G401 (cell line): ENCODE measurements at places on chromosomes 7 and 10.
A peak's percentile ranks its signal among the peaks of the same experiment; 100 is the strongest.

GRCh38 chr7:150450491-150451001 is at the start of gene GIMAP8:
Gene GIMAP8, plus strand, starts transcription at chr7:150450630. Its CDS starts 16,069 bp downstream, at chr7:150466699.
- peak; percentile 8 for DNase-seq

GRCh38 chr7:104306793-104307192 is 21.6 kb upstream of the LHFPL3 start:
- DNase-seq = no peak

DNA sequence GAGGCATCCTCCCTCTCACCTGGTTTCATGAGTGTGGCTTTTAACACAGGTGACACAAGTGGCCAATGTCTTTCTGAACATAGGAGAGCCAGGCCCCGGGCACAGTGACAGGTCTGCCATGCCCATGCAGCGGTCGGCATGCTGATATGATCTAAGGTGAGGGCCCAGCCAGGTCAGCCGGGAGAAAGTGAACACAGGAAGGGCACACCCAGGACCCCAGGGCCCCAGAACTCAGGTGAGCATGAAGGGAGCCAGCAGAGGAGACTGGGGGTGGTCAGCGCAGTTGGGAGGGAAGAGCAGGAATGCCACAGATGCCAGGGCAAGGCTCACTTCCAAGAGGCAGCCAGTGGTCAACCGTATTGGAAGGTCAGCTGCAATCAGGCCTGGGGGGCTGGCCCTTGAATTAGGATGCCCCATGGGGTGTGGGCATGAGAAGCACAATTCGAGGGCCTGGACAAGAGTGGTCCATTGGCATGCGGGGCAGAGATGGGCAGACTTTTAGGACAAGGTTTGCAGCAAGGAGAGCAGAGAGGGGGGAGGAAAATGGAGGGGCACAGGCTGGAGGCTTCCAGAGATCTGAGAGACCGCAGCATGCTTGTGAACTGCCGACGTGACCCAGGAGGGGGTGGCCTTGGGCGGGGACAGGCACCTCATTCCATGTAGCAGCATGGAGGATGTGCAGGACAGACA is 3.9 kb upstream of the INPP5A start:
- DNase-seq = no peak

DNA sequence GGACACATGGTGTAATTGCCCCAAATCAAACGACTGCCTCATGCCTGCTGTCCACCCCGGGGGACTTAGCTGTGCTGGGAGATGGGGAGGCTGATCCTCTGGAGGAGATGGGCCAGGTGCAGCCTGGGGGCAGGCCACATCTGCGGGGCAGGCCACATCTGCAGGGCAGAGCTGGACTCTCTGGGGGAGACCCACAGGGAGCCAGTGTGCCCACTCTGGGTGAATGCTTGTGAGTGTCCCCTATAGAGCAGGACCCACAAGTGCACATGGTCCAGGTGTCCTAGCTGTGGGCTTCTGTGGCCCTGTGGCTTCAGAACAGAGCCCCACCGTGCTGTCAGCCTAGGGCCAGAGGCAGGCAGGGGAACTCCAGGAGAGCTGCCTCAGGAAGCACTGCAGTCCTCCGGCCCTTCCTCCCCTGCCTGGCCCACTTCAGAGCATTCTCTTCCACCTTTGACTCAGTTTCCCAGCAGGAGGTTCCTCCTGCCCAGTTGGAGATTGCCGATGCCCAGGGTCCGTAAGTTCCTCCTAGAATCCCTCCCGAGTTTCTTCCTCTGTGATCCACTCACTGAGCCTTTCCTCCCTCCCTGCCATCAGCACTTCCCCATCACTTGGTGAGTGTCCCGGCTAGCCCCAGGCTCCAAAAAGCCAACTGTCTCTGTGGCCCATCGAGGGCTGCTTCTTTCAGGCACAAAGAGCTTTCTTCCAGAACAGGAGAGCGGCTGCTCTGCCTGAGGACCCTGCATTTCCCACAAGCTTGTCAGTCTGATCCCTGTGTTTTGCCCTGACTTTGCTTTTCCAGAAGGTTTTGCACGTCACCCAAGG is 50.3 kb downstream of the ADCYAP1R1 start:
- no peak for DNase-seq

GRCh38 chr7:12754179-12754578 is 66.7 kb downstream of the ARL4A start:
- no peak for DNase-seq

DNA sequence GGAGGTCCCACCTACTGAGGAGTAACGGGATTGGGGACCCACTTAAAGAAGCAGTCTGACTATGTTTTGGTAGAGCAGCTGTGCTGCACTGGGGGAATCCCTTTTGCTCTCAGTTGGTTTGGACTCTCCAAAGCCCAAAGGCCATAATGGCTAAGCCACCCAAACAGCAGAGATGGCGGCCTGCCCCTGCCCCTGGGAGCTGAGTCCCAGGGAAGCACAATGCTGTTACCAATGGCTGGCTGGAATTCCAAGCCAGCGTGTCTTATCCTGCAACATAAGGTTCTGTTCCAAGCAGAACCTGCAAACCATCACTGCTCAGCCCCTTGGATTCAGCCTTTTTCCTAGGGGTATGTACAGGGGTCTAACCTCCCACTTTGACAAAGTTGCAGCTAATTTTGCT is 53.7 kb upstream of the GNAT3 start:
- DNase-seq = no peak

DNA sequence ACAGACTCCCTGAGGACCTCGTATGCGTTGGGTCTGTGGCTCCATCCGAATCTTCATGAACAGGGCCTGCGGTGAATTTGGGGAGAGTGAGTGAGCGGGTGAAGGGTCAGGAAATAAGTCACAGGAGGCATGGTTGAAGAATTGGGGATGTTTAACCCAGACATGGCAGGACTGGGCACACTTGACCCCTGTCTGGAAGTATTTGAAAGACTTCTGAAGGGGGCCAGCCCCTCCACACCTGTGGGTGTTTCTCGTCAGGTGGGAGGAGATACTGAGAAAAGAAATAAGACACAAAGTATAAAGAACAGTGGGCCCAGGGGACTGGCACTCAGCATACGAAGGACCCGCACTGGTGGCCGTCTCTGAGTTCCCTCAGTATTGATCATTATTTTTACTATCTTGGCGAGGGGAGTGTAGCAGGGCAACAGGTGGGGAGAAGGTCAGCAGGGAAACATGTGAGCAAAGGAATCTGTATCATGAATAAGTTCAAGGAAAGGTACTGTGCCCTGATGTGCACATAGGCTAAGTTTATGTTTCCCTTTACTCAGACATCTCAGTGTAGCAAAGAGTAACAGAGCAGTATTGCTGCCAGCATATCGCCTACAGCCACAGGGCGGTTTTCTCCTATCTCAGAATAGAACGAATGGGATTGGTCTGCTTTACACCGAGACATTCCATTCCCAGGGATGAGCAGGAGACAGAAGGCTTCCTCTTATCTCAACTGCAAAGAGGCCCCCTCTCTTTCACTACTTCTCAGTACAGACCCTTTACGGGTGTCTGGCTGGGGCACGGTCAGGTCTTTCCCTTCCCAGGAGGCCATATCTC is 38.2 kb upstream of the PFKFB3 start:
- no peak for DNase-seq

GRCh38 chr10:89643431-89643811 is 1.6 kb downstream of the PANK1 start:
- no peak for DNase-seq

GRCh38 chr10:62043421-62044021 is 142.0 kb downstream of the ARID5B start:
- DNase-seq = no peak

DNA sequence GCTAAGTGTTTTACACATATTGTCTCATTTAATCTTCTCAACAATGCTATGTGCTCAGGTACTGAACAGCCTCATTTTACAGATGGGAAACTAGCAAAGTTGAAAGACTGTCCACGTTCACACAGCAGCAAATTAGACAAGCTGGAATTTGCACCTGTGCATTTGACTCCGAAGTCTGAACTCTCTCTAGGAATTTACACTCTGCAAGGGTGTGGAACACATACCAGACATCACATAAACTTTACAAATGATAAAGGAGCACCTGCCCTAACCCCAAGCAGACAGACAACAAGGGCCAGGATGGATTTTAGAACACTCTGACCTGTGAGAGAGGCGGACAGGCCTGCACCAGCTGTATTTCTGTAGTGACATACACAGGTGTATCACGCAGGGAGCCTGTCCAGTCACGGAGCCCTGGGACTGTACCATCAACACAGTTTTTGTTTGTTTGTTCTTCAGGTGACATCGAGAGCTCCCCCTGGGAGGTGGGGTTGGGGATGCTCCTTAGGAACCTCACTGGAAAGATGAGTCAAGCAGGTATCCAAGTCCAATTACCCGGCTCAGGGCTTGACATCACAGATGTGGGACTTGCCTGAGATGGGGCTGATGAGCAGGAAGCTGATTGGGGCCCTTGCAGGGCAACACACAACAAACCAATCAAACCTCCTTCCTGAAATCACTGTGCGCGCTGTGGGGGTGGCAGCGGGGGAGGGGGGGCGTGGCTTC is 31.0 kb downstream of the MKI67 start:
- no peak for DNase-seq

DNA sequence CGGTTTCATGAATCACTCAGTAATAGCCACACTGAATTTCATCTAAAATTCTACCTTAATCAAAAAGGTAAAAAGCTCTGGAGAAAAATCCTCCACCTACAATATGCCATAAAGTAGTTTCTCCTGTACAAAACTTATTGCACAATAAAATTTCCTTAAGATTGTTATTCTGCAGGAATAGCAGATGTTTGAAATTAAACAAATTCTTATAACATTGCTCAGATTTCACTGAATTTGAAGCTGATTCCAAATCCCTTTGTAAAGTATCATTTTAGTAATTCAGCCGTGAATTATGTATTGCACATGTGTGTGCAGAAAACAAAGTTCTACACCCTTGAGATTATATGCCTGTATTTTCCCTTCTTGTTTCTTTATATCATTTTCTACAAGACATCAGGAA is 123.8 kb downstream of the AMPH start:
- no peak for DNase-seq

- peak; percentile 21 for DNase-seq
These were observed 77.4 kb downstream of the ZEB1 start for GRCh38 chr10:31396376-31396775.

DNA sequence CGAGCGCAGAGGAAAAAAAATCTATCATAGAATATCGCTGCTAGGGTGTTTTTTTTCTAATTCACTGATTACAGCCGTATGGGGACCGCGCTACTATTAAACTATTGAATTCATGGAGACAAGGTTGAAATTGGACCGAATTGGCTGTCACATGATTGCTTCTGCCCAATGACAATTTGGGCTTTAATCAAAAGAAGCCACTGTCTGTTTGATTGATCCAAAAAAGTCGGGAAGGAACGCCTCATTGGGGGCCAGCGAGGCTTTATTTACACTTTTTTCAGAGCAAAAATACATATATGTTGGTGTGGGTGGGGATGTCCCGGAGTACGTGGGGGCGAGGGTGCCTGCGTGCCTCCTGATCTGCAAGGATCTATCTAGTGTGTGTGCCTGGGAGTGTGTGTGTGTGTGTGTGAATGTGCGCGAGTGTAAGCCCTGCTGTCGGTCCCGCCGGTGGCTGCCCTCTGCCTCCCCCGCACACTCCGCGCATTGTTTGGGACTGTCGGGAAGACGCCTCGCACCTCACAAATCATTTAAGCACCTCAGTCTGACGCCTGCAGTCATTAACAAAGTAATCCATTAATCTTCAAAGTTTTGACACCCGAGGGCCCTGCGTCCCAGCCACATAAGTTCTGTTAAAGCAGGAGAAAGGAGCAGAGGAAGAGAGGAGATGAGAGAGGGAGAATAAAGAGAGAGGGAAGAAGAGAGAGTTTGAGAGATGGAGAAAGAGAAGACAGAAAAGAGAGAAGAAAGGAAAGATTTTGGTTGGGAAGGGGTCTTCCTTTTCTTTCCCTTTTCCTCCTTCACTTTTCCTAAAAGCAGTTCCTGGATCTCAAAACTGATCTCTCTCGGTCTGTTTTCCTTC is at the start of gene HOXA2:
HOXA2 (minus strand) TSS at position 103 of the 862 bp plus-strand sequence. CDS start 183 bp downstream, outside the sequence.
- DNase-seq = no peak

- DNase-seq = no peak
These were observed 3.2 kb downstream of the OPN4 start for GRCh38 chr10:86657396-86658011.
